Naive thymus-derived CD4-positive, alpha-beta T cell (primary cell): ENCODE measurements at places on chromosomes 12 and 14.

GRCh38 chr12:65881348-65881961 is 57.2 kb downstream of the HMGA2 start:
- DNase-seq, result no peak

DNA sequence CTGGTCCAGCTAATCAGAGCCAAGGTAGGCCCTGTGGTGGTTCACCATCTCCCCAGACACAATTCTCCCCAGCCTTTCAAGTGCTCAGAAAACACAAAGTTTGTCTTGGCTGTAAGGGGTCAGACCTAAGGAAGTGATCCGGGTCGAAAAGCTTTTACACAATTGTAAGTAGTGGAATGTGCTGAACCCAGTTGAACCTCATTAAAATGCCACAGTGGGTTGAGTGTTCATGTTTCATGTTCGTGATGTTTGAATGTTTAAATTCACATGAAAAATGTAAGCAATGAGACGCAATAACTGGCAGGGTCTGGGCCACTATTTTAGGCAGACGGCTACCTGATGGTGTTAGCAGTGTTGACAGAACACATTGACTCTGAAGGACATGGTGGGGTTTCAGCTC is 60.9 kb upstream of the JDP2 start:
- DNase-seq, result no peak

DNA sequence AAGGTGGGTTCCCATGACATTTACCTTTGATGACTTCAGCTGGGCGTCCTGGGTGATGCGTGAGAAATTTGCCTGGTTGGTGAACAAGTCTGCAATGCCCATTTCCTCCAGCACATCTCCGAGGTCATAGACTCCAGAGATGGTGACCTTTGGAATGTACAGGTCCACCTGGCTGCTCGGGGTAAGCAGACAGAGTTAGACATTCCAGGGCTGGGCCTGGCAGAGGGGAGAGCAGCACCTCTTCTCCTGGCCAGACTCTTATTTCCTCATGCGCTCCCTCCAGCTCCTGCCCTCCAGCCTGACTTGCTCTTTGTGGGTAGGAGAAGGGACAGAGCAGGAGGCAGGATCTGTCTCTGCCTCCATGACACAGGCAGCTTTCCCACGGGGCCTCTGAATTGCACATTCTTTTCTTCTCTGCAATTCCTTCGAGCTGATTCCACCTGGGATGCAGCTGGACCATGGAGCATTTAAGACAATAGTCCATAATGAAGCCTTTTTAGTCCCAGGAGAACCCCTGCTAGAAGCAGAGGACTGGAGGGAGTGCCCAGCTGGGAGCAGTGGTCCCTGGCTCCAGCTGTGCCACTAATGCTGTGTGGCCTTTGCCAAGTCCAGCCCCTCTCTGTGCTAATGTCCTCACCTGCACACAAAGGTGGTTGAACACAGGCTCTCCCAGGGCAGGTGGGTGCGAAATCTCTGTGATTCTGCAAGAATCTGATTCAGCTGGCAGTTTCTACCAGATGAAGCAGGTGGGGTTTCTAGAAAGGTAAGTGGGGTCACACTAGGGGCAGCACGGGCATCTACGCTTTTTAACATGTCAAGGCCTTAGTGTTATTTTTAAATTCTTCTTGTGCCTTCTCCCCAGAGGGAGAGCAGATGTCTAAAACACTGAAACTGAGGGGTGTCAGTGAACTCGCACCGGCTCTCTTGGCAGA is 13.2 kb upstream of the SERPINA10 start:
- DNase-seq, result no peak

DNA sequence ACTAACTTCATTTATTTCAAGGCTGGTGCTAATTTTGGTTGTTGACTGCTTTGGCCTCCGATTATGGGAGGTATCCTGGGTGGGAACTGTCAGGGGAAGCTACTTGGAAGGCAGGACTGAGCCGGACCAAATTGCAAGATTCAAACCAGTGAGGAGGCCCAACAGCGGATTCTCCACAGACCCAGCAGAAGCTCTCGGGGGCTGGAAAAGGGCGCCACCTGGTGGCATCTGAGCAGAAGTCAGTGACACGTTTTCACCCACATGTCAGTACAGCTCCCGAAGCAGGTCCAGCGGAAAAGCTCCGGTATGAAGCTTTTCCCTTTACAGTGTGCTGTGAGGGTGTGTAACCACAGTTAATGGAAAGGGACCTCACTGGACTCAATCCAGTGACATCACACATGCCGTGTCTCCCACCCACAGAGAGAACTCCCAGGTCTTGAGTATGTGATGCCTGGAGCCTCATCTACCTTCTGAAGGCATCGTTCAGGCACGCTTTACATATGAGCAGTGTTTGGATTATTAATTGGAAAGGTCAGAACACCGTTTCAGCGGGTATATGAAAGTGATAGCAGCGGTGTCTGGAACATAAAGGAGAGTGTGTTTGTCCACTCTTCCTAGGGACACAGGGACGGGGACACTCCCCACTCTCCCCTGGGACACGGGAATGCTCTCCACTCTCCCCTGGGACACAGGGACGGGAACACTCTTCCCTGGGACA is 3.6 kb upstream of the P2RX2 start:
- DNase-seq, result peak; percentile 80

- no peak for DNase-seq
Observed at GRCh38 chr12:42511656-42512055, 77.9 kb downstream of the PRICKLE1 start.

- DNase-seq, result no peak
Observed at GRCh38 chr14:54718046-54718445, 151.1 kb downstream of the SAMD4A start.

DNA sequence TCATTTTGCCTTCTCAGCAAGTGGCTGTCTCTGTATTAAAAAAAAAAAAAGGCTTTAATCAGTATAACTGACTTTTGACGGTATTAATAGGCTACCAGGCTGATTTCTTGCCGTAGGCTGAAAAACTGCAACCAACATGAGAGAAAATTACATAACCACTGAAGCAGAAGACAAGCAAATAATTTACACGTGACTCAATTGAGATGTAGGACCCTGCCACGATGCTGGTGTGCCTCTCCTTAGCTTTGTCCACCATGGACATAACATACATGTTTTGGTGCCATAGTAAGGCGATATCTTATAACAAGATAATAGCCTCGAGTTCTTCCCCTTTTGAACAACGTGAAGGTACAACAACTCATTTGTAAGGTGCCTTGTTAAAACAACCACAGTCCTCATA is 88.7 kb upstream of the GRIP1 start:
- no peak for DNase-seq

GRCh38 chr12:17949558-17950141 is 140.3 kb downstream of the RERGL start:
- DNase-seq, result no peak

GRCh38 chr12:56581418-56582145 is 48.5 kb downstream of the BAZ2A start:
- DNase-seq, result no peak

GRCh38 chr12:49298160-49298559 is 3.2 kb downstream of the PRPH start:
- DNase-seq, result no peak

DNA sequence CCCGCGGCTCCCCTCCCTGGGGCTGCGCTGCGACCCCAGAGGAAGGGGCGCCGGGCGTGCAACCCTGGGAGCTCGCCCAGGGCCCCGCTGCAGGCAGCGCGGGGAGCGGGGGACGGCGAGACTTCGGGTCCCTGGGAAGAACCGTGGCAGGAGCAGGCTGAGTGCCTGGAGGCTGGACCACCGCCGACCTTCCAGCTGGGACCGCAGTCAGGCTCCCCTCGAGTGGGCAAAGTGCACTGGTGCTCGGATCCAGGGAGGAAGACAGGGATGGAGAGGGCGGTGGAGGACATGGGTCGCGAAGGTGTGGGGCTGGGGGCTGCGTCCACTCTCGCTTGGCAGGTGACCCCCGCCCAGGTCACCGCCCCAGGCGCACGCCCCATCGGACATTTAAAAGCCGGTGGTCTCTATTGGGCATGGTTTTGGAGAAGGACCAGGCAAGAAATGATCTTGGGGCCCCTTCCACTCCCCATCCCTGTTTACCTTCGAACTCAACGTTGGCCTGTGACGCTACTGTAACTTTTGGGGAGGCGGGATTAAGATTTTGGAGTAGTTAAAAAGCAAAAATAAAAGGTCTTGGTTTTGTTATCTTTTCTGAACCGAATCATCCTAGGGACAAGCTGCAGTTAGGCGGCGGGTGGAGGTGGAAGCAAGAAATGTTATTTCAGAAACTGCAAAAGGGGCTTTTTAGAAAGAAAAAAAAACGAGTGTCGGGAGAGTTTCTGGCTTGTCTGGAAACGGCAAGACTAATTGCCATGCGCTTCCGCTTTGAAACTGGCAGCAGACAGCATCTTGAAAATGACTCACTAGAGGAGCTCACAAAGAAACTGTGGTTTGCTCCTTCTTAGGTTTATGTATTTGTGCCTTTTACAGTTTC is 1.0 kb downstream of the ELK3 start:
- DNase-seq, result peak; percentile 91

DNA sequence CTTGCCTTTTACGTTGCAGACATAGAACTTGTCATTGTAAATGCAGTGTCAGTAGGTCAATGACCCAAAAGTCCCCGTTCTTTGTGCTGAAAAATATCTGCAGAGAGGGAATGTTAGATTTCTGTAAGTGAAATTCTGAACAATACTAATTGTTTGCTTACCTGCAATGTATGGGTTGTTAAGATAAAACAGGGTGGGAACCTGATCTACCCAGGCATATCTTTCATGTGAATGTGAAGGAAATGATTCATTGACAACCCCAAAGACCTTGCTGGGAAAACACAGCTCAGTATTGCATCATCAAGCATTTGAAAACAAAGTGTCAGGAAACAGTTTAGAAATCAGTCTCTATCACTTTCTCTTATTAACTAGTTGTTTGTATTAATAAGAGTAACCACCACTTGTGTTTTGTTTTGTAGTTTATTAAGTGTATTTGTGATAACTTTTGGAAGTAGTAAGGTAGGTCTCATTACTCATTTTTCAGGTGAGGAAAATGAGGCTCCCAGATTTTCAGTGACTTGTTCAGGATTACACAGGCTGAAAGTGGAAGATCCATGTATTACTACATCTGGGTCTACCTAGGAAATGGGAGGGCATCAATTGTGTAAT is 57.9 kb upstream of the SLC38A2 start:
- DNase-seq, result no peak

DNA sequence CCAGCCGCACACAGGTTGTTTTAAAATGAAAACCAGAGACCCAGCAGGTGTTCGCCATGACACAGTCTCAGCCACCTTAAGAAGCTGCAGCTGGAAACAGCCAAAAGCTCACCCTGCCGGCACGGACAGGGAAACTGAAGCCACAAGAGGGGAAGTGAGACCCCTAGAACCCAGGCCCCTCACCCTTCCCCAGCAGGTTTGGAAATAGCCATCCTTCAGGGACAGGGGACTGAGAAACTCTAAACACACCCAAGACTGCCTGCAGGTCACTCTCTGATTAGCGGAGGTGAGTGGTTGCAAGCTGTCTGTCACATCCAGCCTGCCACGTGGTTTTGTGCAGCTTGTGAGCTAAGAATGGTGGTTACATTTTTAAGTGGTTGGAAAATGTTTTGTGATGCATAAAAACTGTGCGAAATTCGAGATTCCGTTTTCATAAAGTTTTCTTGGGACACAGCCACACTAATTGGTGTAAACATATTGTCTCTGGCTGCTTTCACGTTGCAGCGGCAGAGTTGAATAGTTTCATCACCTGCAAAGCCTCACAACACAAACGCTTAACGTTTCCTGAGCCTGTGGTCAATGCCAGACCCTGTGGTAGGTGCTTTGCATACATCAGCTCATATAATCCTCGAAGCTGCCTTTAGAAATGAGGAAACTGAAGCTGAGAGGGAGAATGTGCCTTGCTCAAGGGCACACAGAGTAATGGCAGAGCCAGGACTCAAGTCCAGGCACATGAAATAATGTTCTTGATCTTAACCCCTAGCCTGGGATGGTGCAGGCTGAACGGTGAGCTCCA is 1.7 kb upstream of the SELPLG start:
- peak; percentile 48 for DNase-seq
